Caudate nucleus (tissue), 63 donors: ENCODE measurements at places on chromosomes 16 and 17.

DNA sequence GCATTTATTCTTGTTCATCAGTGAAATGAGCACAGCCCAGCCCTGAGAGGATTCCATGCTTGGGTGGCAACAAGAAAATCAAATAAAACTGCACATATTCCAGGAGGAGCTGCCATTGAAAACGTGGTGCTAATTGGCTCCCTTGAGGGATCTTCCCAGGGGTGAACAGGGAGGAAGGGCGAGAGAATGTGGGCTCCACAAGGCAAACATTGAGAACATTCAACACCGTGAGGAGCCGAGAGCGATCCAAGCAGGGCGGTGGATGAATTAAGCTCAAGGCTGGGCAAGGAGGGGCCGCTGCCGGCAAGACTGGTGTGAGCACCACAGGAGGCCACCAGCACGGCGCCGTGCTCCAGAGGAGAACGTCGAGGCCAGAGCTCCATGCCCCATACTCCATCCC, 166.9 kb downstream of the C16orf95 start:
- no peak for DNase-seq

- no peak for DNase-seq
Measured at GRCh38 chr17:50699410-50699809, 8.3 kb downstream of the ANKRD40 start.

DNA sequence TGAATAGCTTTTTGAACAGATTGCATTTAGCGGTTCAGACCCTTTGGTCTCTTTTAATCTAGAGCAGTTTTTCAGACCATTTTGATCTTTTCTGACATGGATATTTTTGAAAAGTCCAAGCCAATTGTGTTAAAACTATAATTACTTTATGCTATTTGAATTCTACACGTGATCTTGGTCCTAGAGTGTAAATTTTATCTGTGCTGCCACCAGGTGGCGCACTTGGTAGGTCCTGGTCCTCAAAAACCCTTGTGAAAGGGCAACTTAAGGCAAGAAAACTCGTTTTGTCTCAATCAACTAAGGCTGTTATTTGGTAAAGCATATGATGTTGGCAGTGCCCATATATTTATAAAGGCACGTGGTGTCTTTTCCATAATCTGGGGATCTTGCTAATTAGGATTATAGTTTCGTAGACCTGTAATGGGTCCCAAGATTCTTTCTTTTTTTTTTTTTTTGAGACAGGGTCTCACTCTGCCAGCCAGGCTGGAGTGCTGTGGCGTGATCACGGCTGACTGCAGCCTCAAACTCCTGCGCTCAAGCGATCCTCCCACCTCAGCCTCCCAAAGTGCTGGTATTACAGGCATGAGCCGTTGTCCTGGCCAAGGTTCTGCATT, 43.9 kb upstream of the TEX2 start:
- DNase-seq, result no peak

- DNase-seq, result no peak
Measured at GRCh38 chr16:54931120-54932014, 702 bp downstream of the IRX5 start.

GRCh38 chr17:9615486-9615885, 29.8 kb upstream of the USP43 start:
- DNase-seq, result no peak

DNA sequence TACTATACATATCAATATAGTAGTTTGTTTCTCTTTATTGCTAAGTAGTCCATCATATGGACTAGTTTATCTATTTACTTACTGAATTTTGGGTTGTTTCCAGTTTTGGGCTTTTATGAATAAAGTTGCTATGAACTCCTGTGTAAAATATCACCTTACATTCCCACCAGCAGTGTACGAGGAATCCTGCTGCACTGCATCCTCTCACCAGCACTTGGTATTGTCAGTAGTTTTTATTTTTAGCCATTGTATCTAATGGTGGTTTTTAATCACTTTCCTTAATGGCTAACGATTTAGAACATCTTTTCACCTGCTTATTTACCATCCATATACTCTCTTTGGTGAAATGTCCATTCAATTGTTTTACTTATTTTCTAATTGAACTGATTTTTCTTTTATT, 24.0 kb downstream of the CDC27 start:
- DNase-seq, result no peak

DNA sequence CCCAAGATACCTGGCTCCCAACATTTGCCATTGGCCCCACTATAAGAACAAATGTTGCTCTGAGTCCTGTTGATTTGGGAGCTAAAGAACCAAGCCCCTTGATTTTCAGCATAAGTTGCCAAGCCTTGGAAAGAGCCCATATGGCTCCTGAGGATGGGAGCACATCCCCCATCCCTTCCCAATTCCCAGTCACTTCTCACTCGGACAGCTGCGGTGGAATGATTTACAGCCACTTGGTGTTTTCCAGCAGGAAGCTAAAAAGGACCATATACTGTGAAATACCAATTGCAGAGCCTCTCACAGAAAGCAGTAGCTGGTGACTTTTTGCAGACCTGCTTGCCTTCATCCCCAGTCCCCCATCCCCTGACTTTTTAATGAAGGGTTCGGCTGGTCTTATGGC, 524.6 kb downstream of the GRIN2A start:
- no peak for DNase-seq

GRCh38 chr16:72569677-72570076, 397.7 kb upstream of the PMFBP1 start:
- no peak for DNase-seq
